Skin of body (tissue), 3 donors: ENCODE measurements at places on chromosomes 7 and 10.

DNA sequence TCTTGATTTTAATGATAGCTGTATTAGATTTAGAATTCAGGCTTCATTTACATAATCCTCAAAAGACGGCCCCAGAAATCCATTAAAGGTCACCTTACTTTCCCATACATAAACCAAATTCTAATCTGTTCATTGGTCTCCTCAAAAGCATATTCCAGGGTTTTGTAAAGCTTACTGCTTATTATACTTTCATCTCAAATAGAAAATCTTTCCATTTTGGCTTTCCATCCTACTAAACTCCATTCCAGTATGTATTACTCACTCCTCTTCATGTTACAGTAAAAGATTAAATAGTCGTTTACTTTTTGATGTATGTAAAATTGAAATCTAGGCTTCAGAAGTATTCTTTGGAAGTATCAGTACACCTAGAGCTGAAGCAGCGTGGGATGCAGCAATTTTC lies 143.5 kb upstream of the LRRN3 start:
- no peak for DNase-seq

GRCh38 chr10:14953424-14954000 lies 384 bp downstream of the DCLRE1C start:
- peak; percentile 58 for DNase-seq

GRCh38 chr10:29150010-29150409 lies 138.9 kb upstream of the LYZL1 start:
- DNase-seq, result no peak

- DNase-seq, result no peak
These were observed 322.1 kb upstream of the RNF32 start for GRCh38 chr7:156318426-156318825.

DNA sequence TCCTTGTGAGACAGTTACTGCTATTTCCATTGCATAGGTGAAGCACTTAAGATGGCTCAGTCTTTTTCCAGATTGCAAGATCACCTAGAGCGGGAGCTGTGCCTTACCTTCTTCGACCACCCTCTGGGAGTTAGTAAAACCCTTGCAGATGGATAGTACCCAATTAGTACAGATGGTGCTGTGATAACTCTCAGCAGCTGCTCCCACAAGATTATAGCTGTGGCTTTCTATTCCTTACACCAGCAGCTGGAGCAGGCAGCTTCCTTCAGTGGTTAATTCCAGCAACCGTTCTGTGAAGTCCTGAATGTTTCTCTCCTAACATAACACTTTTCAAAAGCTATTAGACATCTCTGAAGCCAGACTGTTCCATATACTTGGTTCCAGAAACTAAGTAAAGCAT lies 796.8 kb downstream of the XPNPEP1 start:
- DNase-seq, result no peak

DNA sequence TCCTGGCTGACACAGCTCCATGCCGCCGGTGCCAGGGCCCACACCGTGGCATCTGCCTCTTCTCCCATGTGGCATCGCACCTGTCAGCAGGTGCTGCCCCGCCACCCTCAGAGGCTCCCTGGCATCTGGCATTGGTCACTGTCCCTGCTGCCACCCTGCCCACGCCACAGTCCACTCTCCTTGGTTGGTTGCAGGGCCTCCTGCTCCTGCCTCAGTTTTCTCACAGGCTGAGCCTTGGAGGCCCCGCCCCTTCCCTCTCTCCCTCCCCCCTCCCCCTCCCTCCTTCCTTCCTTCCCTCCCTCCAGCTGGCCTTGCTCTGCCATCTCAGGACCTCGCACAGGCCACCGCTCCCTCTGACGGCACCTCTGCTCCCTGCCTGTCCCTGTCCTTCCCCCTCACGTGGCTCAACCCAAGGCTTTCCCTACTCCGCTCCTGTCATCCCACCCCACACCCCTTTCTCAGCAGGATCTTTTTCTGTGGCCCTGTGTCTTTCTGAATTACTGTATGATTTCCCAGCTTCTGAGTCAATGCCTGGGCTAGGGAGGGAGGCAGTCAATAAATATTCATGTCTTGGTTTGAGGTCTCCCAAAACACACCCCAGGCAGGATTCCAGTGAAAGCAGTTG lies 87.4 kb downstream of the INPP5A start:
- DNase-seq, result no peak

DNA sequence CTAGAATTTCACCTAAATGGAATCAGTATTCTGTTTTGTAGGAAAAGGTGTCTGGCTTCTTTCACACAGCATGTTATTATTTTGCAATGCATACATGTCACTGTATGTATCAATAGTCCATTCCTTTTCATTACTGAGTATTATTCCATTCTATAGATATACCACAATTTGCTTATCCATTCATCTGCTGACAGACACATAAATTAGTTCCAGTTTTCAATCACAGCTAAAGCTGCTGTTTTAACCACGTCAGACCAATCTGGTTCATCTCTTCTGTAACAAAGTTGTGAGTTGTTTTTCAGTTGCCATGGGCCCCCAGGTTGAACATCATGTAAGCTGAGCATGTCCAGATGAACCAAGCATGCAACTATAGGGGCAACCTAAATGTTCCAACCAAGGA lies 282.1 kb upstream of the MKLN1 start:
- DNase-seq, result no peak

- no peak for DNase-seq
These were observed 34.7 kb upstream of the NFE2L3 start for GRCh38 chr7:26117142-26117807.

DNA sequence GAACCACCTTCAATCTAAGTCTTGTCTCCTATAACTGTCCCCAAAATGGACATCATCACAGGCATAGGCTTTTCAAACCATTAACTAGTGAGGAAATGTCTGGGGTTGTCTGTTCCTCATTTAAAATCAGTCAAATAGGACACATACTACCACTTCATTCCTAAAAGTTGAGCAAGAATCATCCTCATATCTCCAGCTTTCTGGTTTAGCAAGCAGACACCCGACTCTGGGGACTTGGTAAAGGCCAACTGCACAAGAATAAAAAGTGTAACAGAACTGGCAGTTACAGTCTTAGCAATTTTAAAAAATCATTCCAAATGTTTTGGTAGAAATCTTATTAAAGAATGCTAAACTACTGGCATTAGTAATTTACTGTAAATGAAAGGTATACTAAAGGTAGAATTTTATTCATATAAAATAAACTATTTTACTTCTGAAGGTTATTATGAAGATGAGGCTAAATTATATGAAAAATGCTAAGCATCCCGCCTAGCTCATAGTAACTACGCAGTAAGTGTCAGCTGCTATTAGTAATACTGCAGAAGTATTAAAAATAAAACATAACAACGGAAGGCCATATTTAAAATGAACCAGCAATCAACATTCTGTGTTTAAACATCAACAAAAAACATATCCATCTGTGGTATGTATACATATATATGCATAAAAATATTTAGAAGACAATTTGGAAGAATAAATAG lies 60.8 kb downstream of the ZNF438 start:
- DNase-seq, result peak; percentile 39

DNA sequence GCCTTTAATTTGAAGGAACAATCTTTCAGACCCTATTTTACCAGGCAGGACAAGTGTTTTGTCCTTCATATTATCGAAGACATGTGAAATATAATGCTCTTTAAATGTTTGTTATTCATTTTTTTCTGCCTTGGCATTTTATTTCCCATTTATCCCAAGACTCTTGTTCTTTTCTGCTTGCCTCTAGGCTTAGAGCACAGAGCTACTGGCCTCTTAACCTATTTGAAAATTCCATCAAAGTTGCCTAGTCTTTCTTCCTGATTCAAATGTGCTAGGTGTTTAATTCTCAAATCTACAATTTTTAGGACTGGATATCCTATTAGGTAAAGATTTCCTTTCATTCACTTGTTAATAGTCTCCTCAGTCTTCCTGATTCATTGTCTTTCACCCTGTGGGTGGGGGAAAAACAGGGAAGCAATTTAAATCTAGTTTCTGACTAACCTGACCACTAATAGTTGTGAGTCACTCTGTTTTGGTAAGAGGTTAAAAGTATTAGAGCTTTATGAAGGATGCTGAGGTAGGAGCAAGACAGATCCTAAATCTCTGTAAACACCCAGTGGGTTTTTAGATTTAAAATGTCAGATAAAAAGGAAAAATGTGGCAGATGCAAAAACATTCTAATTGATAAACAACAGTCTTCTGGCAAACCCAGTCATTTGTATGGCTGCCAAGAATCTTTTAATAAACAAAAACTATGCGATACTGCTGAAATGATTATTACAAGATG lies 1.5 kb downstream of the LIPK start:
- DNase-seq, result no peak

- DNase-seq, result no peak
These were observed 34.1 kb upstream of the MKI67 start for GRCh38 chr10:128160297-128160711.

- DNase-seq, result no peak
These were observed 116.1 kb downstream of the OR13A1 start for GRCh38 chr10:45199205-45199740.

DNA sequence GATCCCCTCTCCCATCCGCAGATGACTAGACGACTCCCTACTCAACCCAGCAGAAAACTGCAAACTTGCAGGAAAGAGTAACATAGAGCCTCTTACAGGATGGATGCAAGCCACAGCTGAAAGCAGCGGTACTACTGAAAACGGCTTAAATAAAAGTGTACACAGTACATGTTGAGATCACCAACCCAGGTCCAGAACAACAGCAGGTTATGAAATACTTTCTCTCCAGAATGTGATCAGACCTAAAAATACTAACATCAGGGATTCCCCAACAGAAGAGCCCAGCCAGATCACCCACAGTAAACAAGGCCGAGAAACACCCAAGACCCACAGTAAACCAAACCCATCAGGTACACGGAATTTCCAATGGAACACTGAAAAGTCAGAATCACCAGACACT lies 13.2 kb downstream of the ATE1 start:
- no peak for DNase-seq

GRCh38 chr10:62384447-62385081 lies 10.4 kb downstream of the ZNF365 start:
- no peak for DNase-seq

- DNase-seq, result no peak
These were observed 12.0 kb upstream of the AOAH start for GRCh38 chr7:36736090-36736898.
